ENCODE measurements at places on chromosomes 12 and 14.
A peak's percentile ranks its signal among the peaks of the same experiment; 100 is the strongest.

DNA sequence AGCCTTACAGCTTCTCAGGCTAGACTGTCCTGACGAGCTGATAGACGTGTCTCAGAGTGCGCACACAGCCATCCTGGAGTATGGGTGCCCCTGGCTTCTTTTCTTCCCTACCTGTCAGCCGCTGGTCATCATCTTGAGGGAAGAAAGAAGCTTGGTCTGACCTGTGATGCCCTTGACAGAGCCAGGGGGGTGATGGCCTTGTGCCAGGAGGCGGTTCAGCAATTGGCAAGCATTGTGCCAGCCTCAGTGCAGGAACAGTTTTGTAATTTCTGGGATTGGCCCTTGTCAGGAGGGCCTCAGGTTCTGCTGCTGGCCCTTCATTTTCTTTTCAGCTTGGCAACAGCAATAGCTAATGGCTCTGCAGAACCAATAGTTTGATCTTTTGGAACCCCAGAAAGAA lies 80.1 kb downstream of the ADCK1 start:
- no peak for DNase-seq

- no peak for DNase-seq
Observed at GRCh38 chr12:25263594-25263993, 12.9 kb upstream of the KRAS start.

DNA sequence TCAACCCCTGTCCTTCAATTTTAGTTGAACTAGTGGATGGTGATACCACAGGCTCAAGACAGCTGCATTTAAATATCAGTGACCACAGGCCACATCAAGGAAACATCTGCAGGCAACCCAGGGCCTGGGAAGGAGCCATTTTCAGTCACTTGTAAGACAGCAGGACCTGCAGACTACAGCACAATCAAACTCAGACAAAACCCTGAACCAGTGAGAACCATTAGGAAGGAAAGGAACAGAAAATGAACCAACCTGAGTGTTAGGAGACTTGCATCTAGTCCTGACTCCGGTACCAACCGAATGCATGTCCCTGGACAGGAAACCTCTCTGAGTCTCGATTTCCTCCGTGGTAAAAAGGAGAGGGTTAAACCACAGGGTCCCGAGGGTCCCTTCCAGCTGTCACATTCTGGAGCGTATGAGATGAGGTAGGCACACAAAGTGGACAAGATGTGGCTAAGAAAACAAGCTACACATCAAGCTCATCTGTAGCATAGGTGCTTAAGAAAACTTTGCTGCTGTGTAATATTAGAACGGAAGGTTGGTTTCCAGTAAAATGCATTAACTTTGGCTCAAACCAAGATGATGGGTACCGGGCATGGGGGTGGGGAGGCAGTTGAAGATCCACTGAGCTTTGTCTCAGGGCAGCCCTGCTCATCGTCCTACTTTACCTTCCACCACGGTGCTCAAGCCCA lies 1.6 kb upstream of the CDKN1B start:
- no peak for DNase-seq

- DNase-seq: no peak
Observed at GRCh38 chr14:91409928-91410718, 7.5 kb downstream of the CCDC88C start.

DNA sequence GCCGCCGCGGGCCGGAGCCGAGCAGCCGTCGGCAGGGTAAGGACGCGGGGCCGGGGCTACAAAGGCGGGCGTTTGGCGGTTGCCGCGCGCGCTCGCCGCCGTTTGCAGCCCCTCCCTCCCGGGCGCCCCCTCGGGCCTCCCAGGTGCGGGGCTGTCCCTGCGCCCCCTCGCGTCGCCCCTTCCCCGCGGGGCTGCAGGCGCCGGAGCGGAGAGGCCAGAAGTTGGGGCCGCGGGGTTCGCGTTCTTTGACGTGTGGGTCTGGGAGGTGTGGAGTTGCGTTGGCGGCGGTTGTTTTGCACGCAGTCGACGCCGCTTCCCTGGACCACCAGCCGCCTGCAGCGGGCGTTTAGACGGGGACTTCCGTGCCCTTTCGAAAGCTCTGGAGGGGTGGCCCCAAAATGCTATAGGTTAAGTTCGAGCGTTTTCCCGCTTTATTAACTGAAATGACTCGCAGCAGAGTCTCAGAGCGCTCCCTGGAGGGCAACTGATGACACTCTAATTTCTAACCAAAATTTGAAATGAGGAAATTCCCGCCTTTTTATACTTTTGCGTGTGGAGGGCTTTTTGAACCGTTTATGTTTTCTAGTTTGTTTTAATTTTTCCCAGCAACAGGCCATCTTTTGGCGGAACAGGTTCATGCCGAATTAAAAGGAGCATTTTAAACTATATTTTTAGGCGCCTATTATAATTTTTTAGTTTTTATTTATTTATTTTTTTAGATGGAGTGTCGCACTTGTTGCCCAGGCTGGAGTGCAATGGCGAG lies 902 bp downstream of the TMPO start:
- peak; percentile 45 for DNase-seq

GRCh38 chr12:121875582-121875981 lies 13.0 kb upstream of the PSMD9 start:
- DNase-seq: no peak

DNA sequence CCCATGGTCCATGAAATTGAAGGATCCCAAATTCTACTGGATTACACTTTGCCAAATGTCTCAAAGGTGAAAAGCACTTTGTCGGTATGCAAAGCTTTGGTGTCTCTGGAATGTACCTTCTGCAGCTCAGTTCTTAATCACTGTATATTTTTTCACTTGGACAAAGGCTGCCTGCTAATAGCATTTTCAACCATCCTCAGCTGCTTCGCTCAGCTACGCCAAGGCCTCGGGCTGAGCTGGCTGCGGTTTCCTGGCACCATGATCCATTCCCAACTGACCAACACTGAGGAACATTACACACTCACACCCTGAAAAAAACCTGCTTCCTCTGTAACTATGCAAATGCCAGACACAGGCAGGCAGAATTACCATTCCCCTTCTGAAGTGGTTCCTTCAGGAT lies 335.2 kb downstream of the DPF3 start:
- DNase-seq: no peak

GRCh38 chr12:11958221-11959091 lies 112.3 kb upstream of the BCL2L14 start:
- no peak for DNase-seq

- no peak for DNase-seq
Observed at GRCh38 chr12:90071996-90072395, 363.4 kb upstream of the ATP2B1 start.

- DNase-seq: no peak
Observed at GRCh38 chr12:91033251-91033650, 24.6 kb downstream of the KERA start.

DNA sequence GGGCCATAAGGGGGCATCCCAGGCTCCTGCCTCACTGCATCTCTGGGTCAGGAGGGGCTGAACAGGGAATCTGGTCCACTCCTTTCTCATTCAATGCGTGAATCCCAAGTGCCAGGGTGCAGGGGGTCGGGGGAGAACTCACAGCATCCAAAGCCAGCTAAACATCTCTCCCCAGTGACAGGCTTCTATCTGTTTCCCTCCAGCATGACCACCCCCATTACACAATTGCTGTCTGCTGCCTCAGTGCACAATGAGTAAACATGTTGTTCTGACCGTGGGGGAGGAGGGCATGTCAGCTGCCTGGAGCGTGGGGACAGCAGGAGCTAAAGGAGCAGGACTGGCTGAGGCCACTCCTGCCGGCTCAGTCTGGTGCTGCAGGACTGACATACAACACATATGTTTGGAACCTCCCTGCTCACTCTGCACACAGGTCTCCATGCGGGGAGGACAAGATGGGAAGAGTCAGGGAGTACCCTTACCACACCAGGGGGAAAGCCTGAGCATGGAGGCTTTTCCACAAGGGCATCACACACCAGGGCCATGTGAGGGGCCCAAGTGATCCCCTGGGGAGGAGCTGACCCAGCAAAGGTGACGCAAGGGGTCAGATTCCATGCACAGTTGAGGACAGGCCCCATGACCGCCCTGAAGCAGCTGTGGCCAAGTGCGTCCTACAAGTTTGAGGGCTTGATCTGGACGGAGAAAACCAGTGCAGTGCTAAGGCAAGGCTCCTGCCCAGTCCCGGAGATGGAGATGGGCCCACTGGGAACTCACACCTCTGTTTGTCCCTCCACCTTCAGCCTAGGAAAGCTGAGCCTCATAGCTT lies 1.4 kb downstream of the TNS2 start:
- no peak for DNase-seq

GRCh38 chr12:14995583-14996425 lies 23.0 kb downstream of the PDE6H start:
- DNase-seq: no peak

GRCh38 chr14:26276757-26277156 lies 321.1 kb downstream of the NOVA1 start:
- DNase-seq: no peak

- no peak for DNase-seq
Observed at GRCh38 chr14:79643132-79643531, 568.2 kb downstream of the DIO2 start.

GRCh38 chr12:113245695-113246477 lies 24.6 kb downstream of the TPCN1 start:
- DNase-seq: no peak

DNA sequence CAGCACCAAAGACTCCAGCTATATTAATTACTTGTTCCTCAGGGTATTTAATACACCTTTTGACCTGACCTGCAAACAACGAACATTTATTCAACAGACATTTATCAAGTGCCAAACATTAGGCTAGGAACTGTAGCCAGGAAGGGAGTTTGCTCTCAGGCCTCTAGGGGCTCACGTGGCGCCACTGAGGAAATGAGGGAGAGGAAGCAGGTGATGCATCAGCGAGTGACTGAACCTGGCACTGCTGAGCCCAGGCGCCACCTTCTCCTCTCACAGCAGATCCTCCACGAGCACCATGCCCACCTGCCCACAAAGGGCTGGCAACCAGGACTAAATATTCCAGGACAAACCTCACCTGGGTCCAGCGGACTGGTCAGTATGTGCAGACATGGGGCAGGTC lies 50.2 kb downstream of the SETD3 start:
- DNase-seq: no peak

- DNase-seq: no peak
Observed at GRCh38 chr12:52146822-52147366, 44.9 kb downstream of the KRT80 start.

DNA sequence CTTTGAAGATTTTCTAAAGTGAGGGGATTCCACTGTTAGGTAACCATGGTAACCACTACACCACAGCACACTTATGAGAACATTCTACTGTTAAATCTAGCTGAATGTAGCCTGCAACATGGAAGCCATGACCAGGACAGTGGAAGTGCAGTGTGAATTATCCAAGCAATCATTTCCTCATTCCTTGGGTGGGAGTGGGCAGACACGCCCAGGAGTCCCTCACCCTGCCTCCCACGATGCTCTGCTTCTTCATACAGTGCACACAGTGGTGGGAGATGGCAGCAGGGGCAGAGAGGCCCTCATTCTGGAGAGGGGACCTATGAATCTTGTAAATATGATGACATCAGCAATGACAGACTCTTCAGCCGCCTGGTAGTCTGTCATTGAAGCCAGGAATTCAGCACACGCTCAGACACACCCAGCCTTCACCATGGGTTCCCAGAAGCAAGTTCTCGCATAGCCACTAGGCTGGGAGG lies 70.1 kb upstream of the HOXC13 start:
- DNase-seq: no peak

GRCh38 chr12:89160716-89161123 lies 191.6 kb downstream of the DUSP6 start:
- DNase-seq: no peak

DNA sequence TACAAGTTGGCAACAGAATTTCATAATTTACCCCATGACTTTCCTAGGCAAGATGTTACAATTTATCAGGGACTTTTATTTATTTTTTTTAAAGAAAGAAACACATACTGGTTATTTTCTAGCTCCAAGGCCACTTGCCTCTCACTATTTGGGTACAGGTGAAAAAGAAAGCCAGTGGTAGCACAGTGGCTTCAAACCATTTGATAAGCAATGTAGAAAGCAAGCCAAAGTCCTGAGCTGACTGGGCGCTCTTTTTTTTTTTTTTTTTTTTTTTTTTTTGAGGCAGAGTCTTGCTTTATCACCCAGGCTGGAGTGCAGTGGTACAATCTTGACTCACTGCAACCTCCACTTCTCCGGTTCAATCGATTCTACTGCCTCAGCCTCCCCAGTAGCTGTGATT lies 73.3 kb downstream of the STXBP6 start:
- DNase-seq: no peak

GRCh38 chr12:104314242-104314614 lies 10.7 kb downstream of the EID3 start:
- DNase-seq: no peak

DNA sequence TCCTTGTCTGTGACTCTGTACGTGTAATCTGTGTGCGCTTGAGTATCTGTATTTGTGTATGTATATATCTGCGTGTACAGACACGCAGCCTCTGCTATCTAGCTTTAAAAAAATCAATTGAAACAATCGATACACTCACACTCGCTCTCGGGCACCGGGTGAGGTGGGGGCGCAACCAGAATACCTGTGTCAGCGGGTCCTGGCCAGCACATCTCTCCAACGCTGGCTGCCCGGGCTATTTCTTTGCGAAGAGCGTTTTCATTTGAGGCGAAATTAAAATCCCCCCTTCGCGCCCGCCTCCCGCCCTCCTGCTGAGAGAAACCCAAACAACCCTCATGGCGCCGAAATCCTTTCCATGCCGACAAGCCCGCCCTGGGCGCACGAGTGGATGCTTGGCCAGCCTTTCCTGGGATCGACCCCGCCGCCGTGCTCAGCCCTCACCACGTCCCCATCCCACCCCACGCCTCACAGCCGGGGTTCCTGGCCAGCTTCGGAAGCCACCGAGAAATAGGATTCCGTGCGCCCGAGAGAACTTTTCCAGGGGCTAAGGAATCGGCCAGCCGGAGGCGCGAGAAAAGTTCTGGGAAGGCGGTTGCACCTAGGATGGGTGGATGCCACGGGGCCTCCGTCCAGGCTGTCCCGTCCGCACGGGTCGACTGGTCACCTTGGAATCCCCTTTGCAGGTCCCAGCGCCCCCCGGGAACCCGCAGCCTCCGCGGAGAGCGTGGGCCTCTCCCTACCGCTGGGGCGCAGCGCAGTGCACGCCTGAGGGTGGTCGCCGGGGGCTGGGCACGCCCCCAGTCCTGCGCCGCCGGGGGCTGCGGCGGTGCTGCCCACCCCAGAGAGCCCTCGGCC lies 1.0 kb downstream of the ZDHHC22 start:
- no peak for DNase-seq

GRCh38 chr14:78917462-78917861 lies 747.3 kb downstream of the NRXN3 start:
- no peak for DNase-seq

GRCh38 chr12:9037431-9037830 lies 48.1 kb downstream of the KLRG1 start:
- DNase-seq: no peak

DNA sequence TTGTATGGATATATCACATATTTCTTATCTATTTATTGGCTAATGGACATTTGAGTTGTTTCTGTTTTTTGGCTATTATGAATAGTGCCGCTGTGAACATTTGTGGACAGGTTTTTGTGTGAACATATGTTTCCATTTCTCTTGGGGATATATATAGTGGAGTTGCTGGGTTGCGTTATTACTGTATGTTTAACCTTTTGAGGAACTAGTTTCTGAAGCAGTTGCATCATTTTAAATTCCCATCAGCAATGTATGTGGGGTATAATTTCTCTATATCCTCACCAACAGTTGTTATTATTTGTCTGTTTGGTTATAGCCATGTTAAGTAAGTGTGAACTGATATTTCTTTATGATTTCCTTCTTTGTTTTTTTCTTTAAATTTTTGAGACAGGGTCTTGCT lies 10.7 kb downstream of the TCTN2 start:
- no peak for DNase-seq

- no peak for DNase-seq
Observed at GRCh38 chr12:12527820-12528296, 34.8 kb downstream of the DUSP16 start.

GRCh38 chr12:96500693-96501092 lies 11.3 kb downstream of the CFAP54 start:
- DNase-seq: no peak

All from stimulated activated CD4-positive, alpha-beta T cell treated with anti-CD3 and anti-CD28 coated beads, Interleukin-1b, Interleukin-23, amount 100 ng/mL, for 1 hour (primary cell).